Iris pigment epithelial cell (primary cell): ENCODE measurements at places on chromosomes 5 and 9.
A peak's percentile ranks its signal among the peaks of the same experiment; 100 is the strongest.

GRCh38 chr9:106590759-106591505 is 272.0 kb upstream of the ZNF462 start:
- no peak for DNase-seq

- DNase-seq, result peak; percentile 80
Observed at GRCh38 chr9:70921136-70921535, 200.3 kb downstream of the TRPM3 start.

- no peak for DNase-seq
Observed at GRCh38 chr5:175582697-175583096, 75.2 kb upstream of the HRH2 start.

DNA sequence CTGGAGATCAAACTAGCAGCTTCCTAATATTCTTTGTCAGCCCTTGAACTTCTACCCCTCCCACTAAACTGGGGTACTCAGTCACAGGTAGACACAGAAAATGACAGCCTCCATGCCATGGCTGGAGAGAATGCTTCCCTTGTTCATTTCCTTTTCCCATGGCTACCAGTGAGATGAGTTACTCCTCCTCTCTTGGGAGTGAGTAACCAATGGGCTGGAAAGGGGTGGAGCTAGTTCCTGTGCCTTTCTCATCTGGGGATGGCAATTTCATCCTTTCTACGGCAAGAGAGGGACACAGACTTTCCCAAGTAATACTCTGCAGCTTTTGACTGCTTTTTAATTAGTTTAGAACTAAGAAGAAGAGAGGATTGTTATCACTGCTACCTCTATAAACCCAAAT is 1045.6 kb upstream of the WWC1 start:
- no peak for DNase-seq
